ENCODE measurements at places on chromosomes 1 and 21.

GRCh38 chr1:217138799-217139466 is 415.7 kb upstream of the ESRRG start:
- DNase-seq, result peak; percentile 34

- no peak for DNase-seq
Observed at GRCh38 chr1:197439708-197440280, 171.7 kb downstream of the CRB1 start.

- DNase-seq, result no peak
Observed at GRCh38 chr1:168567007-168567406, 9.4 kb upstream of the XCL1 start.

DNA sequence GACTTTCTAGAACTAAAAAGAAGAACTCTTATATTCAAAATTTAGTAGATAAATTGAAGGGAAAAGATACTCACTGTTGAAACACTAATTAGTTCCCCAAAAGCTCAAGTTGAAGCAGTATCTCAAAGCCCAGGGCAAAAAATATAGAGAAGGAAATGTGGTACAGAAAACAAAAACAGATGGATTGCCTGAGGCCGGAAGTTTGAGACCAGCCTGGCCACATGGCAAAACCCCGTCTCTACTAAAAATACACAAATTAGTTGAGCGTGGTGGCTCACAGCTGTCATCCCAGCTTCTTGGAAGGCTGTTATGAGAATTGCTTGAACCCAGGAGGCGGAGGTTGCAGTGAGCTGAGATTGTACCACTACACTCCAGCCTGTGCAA is 36.0 kb downstream of the FAM177B start:
- no peak for DNase-seq

DNA sequence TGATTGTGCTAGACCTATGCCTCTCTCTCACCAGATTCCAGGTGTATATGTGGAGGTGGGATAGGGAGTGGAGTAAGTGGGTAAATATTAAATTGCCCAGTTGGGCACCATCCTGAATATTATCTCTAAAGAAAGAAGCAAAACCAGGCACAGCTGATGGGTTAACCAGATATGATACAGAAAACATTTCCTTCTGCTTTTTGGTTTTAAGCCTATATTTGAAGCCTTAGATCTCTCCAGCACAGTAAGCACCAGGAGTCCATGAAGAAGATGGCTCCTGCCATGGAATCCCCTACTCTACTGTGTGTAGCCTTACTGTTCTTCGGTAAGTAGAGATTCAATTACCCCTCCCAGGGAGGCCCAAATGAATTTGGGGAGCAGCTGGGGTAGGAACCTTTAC is at the start of gene FCER1A:
Gene FCER1A (plus strand): TSS at position 242 of the 400 bp plus-strand sequence. CDS start 29 bp downstream, at position 271.
- no peak for DNase-seq

DNA sequence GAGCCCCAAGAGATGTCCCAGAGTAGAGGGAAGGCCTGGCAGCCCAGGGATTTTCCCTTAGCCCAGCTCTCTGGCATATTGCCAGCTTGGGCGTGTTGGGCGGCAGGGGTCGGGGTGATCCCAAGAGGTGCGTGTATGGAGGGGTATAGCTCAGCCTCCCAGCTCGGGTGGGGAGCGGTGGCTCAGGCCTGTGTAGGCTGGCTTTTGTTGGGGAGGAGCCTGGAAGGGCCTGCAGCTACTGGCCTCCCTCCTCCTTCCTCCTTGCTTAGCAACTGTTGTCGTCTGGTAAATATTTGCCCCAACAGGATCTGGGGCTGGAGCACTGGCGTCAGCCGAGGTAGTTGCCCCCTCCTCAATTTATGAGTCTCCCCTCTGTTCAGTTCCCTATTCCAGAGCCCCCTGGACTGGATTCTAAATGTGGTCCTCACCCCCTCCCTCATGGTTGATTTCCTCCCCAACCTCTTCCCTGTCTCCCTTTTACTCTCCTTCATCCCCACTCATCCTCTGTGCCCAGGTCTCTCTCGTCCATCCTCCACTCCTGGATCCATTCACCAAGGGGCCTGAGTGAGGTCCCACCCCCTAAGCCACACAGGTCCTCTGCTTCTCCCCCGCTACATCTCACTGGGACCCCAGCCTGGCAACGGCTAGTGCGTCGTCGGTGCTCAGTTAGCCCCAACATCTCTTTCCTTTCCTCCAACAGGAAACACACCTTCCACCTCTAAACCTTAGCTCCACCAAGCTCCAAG is 10.3 kb upstream of the LMNA start:
- peak; percentile 51 for DNase-seq

GRCh38 chr1:168520052-168520751 is 23.6 kb downstream of the XCL2 start:
- DNase-seq, result peak; percentile 50

- DNase-seq, result no peak
Observed at GRCh38 chr1:233359431-233359830, 31.9 kb downstream of the MAP3K21 start.

DNA sequence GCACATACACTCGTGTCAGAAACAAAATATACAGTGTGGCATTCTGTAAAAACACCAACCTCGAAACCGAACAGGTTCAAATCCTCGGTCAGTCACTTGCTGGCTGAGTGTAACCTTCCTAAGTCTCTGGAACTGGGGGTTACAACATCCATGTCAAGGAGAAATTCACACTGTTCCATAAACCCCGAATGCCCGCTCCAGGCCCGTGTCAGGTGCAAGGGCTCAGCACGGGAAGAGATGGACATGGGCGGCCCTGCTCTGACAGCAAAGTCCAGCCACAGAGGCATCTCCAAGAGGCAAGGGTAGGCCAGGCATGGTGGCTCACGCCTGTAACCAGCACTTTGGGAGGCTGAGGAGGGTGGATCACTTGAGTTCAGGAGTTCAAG is 79.5 kb downstream of the SLC66A1 start:
- DNase-seq, result peak; percentile 26

GRCh38 chr1:208537198-208537597 is 293.0 kb upstream of the PLXNA2 start:
- DNase-seq, result no peak

DNA sequence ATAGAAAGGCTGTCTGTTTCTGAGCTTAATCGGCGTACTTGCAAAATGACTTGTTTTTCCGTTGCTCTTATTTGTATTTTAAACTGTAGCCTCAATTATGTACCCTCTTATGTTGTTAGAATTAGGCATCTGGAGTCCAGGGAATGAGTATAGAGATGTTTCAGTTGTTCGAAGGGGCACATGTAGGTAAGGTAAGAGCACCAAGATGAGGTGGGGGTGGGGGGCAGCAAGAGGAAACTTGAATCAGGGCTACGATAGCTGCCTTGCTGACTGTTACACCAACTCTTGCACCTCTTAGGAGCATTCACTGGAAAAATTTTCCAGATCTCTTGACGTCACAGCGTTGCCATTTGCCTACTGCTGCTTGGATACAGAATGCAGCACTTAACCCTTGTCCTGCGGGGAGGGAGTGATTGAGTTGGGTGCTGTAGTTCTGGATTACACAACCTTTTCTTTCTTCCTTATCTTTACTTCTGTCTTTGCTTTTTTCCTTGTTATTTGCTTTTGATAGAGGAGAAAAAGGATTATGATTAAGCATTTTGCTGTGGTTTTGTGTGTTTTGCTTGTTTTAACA is 3.2 kb downstream of the ATP1B1 start:
- DNase-seq, result no peak

GRCh38 chr1:205028924-205029323 is 14.1 kb upstream of the CNTN2 start:
- no peak for DNase-seq

DNA sequence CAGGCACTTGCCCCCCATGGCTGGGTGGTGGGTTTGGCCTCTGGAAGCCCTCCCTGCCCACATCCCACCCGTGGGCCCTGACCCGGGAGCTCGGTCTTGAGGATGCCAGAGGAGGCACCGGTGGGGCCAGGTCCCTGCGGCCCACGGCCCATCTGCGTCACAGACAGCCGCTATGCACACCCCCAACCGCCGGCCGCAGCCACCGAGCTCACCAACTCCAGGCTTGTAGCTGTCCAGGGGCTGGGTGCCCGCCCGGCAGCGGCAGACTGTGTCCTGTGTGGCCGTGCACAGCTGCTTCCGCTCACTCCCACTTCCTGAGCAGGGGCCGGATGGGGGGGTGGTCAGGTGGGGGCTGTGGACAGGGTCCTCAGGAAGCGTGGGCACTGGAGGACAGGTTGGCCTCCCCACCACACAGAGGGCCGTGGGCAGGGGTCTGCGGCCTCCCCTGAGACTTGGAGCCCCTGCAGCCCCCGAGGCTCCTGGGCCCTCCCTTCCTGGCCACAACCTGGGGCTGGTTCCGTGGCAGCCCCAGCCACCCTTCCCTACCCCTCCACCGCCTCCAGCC is 1.1 kb downstream of the TNFRSF4 start:
- peak; percentile 84 for DNase-seq
